ENCODE measurements at places on chromosomes 6 and 20.

DNA sequence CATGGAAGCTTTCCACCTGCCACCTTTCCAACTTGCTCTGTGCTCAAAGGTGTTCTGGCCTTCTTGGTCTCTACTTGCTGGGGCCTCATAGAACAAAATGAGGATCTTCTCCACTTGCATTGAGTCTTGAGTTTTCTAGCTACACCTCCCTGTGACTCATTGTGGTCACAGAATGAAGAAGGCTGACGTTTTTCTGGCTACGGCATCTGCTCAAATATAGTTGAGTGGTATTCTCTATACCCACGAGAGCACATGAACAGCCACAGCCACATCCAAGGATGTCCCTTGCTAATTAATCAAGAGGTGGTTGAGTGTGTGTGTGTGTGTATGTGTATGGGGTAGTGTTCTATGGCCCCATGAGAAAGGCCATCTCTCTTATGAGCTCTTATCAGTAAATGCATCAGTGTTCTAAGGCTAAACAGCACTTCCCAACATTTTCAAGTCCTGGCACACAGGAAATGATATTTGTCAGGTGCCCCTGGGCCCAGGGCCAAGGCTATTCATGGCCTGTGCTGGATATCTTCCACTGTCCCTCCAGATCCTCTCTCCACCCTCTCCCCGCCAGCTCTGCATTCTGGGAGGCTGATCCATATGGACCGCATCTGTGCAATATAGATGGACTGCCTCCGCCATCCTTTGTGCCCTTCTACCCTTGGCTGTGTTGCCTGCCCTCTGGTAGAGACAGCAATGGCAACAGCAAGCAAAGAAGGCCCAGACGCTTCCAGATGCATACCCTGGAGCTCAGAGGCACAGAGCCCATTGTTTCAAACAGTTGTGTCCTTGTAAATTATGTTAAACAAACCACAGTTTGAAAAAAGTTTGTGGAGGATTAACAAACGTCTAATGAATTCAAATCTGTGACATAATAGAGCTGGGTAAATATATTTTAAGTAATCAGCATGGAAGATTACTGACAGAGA is 150.2 kb downstream of the LRFN2 start:
- DNase-seq: peak; percentile 63

GRCh38 chr20:62411479-62412193 is 4.6 kb upstream of the CABLES2 start:
- no peak for DNase-seq

DNA sequence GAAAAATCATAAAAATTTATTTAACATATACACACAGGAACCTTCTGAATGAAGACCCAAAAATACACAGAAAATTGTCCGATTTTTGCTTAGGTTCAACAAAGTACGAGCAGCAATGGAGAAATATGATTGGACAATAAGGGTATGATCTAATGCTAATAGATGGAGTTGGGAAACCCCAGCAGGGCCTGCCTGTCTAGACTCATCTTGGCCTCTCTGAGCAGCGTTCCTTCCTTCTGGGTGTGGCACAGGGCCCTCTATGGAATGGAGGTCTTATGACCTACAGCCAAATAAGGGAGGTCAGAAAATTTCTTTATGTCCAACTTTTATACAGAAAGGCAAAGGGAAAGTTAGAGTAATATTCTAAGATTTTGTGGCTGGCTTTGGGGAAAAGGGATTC is 27.7 kb upstream of the ENPP4 start:
- DNase-seq: no peak

- DNase-seq: no peak
These were observed 262.0 kb upstream of the FOXQ1 start for GRCh38 chr6:1049900-1050299.

- DNase-seq: no peak
These were observed 188.4 kb downstream of the TRDN start for GRCh38 chr6:123448306-123448884.

- DNase-seq: no peak
These were observed 157.0 kb downstream of the MTHFD1L start for GRCh38 chr6:151022492-151022891.

DNA sequence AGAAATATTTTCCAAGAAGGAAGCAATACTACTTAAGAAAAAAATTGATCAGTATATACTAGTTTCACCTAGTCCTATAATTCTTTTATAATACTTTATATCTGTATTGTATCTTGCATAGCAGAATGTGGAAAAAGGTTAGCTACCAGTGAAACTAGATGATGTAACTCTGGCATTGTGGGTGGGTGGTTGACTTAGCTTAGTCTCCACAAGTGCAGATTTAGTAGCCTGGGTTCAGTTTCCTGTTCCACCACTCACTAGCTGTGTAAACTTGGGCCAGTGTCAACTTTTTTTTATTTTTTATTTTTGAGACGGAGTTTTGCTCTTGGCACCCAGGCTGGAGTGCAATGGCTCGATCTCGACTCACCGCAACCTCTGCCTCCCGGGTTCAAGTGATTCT is 2.0 kb downstream of the MUC21 start:
- no peak for DNase-seq

DNA sequence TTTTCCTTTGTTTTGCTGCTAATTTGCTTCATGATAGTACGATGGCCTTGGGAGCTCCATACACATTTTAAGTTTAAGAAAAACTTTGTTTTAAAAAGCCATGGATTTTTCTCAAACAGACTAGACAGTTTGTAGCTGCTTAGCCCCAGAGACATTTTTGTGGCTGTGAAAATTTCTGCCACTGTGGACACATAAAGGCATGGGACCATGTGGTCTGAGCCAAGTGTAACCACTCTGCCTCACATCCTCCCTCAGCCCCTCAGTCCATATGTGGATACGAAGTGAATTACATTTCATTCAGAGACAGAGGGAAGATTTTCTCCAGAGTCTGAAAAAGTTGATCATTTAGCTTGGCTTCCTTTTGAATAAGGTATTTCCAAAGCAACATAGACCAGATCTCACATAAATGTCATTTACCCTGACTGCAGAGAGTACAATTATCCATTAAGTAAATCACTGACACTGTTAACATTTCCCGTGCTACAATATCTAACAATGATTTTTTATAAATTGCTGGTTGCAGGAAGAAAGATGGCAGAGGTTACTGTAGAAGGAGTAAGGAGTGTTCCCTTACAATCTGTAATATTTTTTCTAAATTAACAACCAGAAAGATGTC is 87.4 kb downstream of the GJA1 start:
- no peak for DNase-seq

- peak; percentile 79 for DNase-seq
These were observed at the start of gene SLC2A4RG for GRCh38 chr20:63739130-63740069. Gene SLC2A4RG, plus strand, starts transcription at chr20:63739776. Its CDS starts 137 bp downstream, at chr20:63739913.

GRCh38 chr6:170449835-170450753 is 103.0 kb downstream of the PSMB1 start:
- no peak for DNase-seq

- DNase-seq: no peak
These were observed 16.1 kb downstream of the COL9A3 start for GRCh38 chr20:62832951-62833391.

- DNase-seq: no peak
These were observed 51.6 kb downstream of the LAMA4 start for GRCh38 chr6:112202639-112203341.

DNA sequence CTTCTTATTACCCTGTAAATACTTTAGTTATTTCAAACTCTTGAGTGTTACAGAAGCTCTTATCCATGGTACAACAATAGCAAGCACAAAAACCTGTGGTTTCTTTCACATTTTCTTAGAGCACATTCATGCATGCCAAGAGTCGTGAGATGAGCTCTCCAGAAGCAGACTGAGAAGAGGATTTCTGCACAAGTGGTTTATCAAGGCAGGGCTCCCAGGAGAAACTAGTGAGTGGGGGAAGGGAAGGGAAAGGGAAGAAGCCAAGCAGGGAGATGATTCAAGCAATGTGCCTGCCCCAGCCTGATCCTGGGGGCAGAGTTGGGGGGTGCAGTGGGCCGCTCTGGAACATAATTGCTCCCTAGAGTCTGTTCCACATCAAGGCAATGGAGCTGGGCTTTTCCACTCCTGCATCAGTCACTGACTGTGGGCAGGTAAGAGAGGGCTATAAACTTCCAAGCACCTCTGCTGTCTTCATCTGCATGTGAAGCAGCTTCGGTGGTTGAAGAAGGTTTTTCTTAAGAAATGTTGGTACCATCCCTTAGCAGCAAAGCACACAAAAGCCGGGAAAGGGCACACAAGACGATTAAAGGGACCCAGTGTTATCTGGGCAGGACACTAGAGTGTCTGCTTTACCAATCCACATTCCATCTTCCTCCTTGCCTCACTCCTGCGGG is 152.1 kb downstream of the PLCB4 start:
- DNase-seq: no peak

GRCh38 chr6:110852773-110853172 is 21.8 kb upstream of the AMD1 start:
- no peak for DNase-seq

DNA sequence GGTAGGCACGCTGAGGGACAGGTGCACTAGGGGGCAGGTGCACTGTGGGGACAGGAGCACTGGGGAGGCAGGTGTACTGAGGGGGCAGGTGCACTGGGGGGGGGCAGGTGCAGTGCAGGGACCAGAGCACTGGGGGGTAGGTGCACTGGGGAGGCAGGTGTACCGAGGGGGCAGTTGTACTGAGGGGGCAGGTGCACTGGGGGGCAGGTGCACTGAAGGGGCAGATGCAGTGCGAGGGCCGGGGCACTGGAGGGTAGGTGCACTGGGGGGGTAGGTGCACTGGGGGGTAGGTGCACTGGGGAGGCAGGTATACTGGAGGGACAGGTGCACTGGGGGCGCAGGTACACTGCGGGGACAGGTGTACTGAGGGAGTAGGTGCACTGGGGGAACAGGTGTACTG is 39.5 kb downstream of the DAAM2 start:
- DNase-seq: no peak

DNA sequence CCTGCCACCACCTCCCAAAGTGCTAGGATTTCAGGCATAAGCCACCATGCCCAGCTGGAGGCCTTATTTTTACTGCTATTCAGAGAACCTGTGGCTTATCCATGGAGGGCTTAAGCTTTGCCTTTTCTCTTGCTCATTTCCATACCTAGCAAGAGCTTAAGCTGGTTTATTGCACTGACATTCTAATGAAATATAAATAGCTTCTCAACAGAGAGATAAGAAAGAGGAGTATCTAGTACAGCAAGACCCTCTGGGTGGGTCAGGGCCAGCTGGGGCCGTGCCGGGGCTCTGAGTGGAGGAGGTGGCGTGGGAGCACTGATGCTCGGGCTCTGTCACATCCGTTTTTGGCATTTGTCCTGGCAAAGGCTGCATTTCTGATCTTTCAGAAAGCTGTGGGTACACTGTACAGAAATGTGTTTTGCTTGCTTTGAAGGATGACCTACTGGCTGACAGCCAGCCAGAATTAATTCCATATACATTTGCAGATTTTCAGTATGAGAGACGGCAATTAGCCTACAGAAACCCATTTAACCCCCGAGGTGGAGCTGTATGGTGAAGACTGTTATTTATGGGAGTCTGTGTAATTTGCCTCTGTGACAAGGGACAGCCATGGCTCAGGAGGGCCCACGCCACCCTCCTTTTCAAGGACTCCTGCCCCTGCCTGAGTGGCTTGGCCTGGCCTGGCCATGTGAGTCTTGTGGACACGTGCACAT is 181.6 kb upstream of the AKAP12 start:
- DNase-seq: no peak

- no peak for DNase-seq
These were observed 46.3 kb upstream of the SRPK1 start for GRCh38 chr6:35967076-35967774.

DNA sequence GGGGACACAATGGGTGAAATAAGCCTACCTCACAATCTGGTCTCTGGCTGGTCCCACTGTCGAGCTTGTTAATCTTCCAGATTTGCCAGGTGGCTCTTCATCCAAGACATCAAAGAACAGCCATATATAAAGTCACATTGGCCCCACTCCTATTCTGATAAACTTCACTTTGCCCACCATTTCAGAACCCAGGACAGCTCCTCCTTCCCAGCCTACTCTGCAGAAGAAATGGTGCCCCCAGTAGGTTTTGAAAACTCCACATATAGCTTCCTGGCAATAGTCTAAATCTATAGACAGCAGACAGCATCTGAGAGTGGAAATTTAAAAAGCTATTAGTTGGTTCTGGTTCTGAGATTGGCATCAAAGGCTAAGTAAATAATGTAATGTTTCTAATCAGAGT is 143.1 kb upstream of the PCSK2 start:
- DNase-seq: no peak

DNA sequence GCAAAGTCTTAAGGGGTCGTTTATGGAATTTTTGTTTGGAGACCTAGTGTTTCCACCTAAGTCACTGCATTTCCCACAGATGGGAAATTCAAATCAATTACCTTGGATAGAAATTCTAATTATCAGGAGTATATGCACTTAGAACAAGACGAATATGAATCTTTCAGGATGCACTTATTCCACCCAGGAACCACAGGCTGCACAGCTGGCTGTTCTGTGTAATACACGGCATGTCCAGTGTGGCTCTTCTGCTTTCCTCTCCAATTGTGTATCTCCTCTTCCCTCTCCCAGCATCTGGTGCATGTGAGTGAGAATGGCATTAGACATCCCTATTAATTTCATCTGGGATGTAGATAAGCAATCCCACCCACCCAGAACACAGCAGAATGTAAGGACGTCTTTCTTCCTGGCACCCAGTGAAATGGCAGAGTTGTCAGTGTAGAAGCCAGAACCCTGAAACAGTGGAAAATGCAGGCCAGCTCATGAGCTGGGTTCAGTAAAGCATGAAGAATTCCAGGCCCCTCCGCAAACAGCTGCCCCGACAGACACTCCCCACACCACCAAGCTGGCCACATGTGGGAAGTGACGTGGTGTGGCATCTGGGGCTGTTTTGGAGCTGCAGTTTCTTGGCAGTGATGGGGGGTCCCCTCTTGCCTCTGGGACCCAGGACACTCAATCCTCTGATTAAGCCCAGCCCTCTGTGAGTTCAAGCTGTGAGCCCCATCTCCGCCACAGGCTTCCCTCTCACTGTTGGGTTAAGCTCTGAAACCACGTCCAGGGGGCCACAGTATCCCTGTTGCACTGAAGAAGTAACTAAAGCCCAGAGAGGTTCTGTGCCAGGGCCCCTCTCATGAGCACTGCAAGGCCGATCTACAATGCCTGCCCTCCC is 180.1 kb upstream of the CST7 start:
- DNase-seq: no peak

DNA sequence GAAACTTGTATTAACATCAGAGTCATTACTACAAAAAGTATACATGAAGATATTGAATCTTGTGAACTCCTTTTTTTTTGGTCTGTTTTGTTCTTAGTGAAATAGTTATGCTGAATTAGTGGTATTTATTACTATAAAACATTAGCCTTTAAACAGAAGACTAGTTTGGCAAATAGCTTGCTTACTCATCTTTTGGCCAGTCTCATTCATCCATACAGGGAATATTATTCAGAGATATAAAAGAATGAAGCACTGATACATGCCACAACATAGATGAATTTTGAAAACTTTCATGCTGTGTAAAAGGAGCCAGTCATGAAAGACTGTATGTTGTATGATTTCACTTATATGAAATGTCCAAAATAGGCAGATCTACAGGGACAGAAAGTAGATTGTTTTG is 205.9 kb downstream of the ZFAND3 start:
- no peak for DNase-seq

DNA sequence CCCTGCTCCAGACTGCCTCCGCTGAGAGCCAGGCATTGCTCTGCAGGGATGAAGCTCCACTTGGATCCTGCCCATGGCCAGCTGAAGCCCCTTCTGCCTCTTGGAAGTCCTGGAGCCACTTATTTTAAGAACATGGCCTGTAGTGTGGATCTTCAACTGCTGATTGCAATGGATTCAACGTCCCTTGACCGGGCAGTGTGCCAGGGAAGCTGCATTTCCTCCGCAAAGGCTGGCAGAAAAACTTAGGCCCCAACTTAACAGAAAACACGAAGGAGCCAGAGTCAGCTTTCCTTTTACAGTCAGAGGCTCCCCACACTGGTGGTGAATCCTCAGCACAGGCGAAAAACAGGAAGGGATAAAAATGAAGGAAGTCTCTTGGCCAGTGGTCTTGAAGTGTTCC is 26.3 kb upstream of the FOXQ1 start:
- no peak for DNase-seq

Data from hematopoietic multipotent progenitor cell treated with erythropoietin and hydrocortisone succinate and interleukin-3 and kit ligand, for 8 days (in vitro differentiated cells).